ENCODE measurements at places on chromosomes 4 and X.

DNA sequence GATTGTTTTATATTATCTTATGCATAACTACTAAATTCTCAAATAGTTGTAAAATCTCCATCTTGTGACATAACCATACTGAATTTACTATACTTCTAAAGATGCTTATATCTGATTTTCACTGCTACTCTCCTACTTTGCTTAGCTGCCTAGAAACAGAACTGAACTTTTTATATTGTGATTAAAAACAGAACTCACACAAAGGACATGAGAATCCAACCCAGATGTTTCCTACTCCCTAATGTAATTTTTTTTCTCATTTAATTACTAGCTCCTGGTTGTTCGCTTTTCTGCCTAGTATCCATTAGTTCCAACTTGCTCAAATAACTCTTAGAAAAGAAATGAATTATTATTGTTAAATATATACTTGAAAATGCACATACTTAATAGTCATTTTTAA is 283.5 kb upstream of the ACTRT1 start:
- no peak for DNase-seq

- no peak for DNase-seq
These were observed at the start of gene NLGN4X for GRCh38 chrX:6228720-6229119. NLGN4X (minus strand) TSS chrX:6228867; CDS start chrX:6151466, 77,401 bp downstream.

GRCh38 chr4:108030332-108030731 is 40.6 kb downstream of the HADH start:
- DNase-seq: peak; percentile 59

DNA sequence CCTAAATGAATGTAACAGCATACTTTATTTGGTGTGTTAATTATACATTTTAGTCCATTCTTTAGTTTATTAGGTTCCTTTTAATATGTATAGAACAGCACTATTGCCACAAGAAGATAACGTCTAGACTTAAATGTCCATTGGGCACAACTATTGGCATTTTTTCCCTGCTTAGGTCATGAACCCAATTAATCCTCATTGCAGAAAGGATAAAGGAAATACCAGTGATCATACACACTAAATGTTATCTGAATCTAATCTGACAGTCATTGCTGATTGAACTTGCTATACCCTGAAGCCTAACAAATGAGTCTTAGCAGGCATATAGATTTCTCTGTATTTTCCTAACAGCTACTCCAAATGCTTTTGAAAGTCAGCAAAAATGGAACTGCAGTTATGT is 2250.0 kb upstream of the AGA start:
- no peak for DNase-seq

DNA sequence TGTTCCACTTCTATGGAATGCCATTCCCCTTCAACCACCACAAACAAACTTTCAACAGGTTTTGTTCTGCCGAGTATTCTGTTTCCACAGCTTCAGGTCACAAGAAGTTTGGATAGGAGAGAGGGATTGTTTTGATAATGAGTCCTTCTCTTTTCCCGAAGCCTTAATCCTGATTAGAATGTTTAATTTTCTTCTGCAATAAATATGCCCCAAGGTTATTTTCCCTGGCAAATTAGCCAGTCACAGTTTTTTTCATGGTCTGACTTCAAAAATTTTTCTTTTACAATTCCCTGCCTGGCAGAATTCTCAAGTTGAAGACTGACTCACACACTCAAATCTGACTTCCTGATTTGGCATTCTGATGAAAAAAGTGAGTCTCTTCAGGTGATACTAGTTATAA is 33.1 kb upstream of the EDNRA start:
- no peak for DNase-seq

DNA sequence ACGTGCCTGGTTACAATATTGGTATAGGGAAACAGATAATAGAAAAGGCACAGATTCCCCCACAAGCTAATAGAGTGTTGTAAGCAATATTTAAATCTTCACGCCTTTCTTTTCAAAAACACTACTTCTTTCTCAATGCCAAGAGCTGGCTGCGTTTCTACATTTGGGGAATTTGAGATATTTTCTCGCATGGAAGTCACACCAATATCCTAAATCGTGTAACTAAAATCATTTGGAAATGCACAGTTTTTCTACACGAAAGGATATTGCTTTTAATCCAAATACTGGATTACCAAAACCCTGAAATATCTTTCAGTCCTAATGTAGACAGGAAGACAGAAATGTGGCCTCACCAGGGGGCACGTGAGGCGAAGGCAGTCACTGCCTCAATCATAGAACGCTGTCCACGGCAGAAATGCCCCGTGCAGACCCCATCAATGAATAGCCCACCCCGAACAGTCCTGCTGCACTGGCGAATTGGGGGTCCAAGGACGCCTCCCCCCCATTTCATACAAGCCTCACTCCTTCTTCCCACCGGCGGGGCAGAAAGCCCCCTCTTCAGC is 106.6 kb downstream of the NSUN7 start:
- DNase-seq: no peak

DNA sequence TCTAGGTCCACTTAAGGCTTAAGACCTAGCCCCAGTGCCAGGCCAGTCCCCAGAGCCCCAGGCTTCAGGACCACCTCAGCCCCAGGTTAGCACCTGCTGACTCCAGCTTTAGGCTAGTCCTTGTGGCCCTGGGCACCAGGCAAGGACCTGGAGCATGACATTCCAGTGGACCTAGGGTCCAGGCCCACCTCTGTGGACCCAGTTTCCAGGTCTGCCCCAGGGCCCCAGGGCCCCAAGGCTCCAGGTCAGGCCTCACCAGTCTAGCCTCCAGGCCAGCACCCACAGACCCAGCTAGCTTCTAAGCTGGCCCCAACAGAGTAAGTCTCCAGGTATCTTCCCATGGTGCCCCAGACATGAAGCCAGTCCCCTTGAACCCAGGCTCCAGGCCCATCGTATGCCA is 97.5 kb downstream of the QRFPR start:
- DNase-seq: no peak

All from stimulated activated CD4-positive, alpha-beta T cell treated with anti-CD3 and anti-CD28 coated beads, Interleukin-1b, Interleukin-23, amount 100 ng/mL, for 24 hours (primary cell).